ENCODE measurements at places on chromosomes 6 and 20.

DNA sequence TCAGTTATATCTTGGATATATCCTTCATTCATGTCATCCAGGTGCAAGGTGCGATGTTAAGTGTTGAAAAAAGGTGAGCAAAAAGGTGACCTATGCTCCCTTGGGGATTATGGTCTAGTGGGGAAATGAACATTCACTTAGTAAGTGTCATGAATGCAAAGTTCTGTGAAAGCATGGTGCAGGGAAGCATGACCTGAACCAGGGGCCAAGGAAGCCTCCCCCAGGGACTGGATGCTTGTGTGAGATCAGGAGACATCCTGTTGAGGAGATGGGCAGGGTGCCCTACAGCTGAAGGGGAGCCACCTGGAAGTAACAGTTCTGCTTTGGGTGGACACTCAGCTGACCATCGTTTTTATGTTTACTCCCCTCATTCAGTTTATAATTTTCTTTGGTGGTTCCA lies 179.5 kb downstream of the SYNDIG1 start:
- DNase-seq = no peak

- no peak for DNase-seq
These were observed 1.1 kb upstream of the SLC4A11 start for GRCh38 chr20:3239867-3240775.

GRCh38 chr6:154345811-154346210 lies 10.8 kb downstream of the IPCEF1 start:
- DNase-seq = no peak

GRCh38 chr20:23039885-23040508 lies 4.9 kb downstream of the SSTR4 start:
- no peak for DNase-seq

- no peak for DNase-seq
These were observed 350.7 kb upstream of the RNF24 start for GRCh38 chr20:4366076-4366475.

DNA sequence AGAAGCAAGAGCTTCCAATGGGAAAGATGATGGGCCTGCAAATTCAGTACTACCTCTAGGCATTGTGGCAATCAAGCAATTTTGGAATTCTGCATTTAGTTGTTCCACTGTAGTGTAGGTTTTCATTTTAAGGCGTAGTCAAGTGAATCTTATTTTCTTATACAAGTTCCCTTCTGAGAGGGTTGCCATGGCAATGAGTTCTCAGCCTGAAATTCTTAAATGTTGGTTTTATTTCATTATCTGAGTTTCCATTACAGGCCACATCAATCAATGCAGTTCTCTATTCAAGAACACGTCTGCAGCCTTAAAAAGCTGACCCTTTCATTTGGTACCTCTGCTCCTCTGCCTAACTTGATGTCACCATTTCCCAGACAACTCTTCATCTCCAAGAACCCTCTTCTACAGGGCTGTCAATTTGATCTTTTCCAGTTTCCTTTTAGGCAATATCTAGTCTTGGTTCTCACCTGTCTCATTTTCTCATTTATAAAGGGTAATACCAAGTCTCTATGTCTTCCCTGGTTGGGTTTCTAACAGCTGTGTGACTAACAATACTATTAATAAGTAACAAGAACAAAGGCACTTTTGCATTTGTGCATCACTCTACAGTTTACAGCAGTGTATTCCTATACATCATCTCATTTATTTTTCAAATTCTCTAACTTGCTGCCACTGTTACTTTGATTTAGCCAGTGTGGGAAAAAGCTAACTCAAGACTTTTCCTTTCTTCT lies 898.2 kb upstream of the FLRT3 start:
- DNase-seq = no peak

GRCh38 chr20:49275216-49275615 lies 2.6 kb downstream of the ZNFX1 start:
- no peak for DNase-seq

GRCh38 chr6:87082160-87082721 lies 12.7 kb downstream of the CGA start:
- DNase-seq = no peak

All from CD4-positive, alpha-beta memory T cell (primary cell).